ENCODE measurements at places on chromosomes 16 and 17.
A peak's percentile ranks its signal among the peaks of the same experiment; 100 is the strongest.

DNA sequence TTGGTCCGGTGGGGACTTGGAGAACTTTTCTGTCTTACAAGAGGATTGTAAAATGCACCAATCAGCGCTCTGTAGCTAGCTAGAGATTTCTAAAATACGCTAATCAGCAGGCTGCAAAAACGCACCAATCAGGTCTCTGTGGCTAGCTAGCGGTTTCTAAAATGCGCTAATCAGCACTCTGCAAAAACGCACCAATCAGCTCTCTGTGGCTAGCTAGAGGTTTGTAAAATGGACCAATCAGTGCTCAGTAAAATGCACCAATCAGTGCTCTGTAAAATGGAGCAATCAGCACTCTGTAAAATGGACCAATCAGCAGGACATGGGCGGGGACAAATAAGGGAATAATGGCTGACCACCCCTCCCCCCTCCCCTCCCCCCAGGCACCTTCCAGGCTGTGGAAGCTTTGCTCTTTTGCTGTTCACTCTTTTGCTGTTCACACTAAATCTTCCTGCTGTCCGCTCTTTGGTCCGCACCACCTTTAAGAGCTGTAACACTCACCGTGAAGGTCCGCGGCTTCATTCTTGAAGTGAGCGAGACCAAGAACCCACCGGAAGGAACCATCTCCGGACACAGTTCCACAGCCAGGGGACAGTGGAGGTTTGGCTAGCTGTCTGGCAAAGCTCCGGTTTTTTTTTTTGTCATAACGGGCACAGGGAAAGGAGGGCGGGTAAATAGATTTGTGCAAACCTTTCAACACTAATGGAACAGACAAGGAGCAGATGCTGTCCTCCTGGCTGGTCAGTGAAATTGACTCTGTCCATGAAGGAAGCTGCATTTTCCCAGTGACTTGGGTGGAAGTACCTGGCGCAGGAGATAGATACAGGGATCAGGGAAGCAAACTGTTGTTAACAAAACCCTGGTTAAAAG lies 8.3 kb downstream of the PITPNC1 start:
- DNase-seq = no peak

DNA sequence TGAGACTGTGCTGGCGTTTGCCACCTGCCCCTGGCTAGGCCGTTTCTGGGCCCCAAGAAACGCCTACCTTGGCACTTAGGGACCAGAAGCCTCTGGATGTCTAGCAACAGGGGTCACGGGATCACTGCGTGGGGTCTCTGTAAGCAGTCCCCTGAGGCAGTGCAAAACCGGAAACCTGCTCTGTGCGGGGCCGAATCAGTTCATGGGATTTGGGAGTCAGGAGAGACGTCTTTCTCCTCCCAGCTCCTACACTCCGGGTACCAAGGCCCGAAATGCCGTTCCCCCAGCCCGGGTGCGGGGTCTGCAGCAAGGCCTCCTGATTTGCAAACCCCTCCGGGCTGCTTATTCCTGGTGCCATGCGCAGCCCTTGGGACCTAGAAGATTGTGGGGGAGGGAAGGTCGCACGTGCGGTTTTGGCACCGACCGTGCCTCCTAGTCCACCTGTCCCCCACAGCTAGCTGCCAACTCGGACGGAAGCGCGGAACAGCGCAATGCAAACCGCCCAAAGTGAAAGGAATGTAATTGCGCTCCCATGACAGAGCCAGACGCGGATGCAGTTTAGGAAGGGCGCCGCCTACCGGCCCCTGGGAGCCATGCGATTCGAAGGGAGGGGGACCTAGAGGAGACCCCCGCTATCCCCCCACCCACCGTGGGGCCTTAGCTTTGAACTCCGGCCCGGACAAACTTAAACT lies 6.5 kb downstream of the IRX5 start:
- no peak for DNase-seq

DNA sequence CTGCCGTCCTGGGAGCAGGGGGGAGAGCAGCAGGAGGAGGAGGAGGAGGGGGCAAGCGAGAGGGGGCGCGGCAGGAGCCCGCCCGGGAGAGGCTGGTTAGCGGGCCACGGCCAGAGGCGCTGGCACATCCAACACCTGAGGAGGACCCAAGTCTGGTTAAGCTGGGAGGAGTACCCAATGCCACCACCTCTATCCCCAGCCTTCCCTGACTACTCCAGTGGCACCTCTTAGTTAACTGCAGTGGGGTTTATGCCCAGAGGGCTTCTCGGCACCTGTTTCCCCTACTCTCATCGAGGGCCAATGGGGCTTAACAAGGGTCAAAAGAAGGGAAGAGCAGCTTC lies 5.6 kb downstream of the PHOSPHO1 start:
- no peak for DNase-seq

- DNase-seq = no peak
Measured at GRCh38 chr16:866252-866896, 65.8 kb upstream of the GNG13 start.

DNA sequence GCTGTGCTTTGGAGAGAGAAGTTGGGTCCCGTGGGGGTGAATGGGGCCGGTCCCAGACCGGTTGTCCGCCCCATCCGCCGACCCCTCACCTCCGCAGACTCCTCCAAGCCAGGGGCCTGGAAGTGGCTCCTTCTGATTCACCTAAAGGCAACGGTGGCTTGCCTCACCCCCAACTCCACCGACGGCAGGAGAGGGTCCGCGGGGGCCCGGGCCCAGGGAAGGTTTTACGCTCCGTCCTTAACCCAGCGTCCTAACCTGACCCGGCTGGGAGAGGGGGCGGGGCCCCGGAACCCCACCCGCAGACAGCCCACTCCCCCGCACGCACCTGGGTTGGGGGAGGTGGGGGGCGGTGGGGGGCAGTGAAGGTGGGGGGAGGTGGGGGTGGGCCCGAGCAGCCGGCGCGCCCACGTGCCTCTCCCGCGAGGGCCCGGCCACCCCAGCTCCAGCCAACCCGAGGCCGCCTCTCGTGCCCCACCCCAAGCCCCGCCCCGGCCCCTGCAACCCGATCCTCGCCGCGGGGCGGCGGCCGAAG lies 12.7 kb upstream of the CD300A start:
- DNase-seq = peak; percentile 63

DNA sequence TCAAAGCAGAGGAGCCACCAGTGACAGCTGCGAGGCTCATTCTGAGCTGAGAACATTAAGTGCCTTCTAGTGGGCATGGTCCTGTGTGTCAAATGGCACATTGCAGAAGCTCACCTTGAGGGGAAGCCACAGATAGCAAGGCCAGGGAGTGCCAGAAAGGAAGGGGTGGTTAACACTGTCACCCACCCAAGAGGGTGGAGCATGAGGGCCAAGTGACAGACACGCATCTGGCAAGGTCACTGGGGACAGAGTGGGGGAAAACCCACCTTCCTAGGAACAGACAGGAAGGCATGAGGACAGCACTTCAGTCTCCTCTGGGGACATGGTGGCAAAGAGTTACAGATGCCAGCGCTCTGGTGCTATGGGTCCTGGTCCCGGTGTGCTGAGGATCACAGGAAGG lies 22.1 kb downstream of the NUBP1 start:
- DNase-seq = no peak

- no peak for DNase-seq
Measured at GRCh38 chr17:61574542-61575351, 16.3 kb downstream of the NACA2 start.

DNA sequence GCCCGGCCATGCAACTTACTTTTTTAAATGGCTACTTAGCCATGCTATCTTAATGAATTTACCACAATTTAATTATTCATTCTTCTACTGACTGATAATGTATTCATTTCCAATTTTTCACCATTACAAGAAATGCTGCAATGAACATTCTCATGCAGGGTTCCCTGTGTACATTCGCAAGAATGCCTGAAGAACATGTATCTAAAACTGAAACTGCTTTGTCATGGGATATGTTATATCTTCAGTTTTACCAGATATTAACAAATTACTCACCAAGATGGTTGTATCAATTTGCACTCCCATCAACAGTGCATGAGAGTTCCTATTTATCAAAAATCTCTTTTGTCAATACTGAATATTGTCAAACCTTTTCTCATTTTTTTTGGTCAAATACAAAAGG lies 100.8 kb downstream of the SLC39A11 start:
- DNase-seq = no peak

DNA sequence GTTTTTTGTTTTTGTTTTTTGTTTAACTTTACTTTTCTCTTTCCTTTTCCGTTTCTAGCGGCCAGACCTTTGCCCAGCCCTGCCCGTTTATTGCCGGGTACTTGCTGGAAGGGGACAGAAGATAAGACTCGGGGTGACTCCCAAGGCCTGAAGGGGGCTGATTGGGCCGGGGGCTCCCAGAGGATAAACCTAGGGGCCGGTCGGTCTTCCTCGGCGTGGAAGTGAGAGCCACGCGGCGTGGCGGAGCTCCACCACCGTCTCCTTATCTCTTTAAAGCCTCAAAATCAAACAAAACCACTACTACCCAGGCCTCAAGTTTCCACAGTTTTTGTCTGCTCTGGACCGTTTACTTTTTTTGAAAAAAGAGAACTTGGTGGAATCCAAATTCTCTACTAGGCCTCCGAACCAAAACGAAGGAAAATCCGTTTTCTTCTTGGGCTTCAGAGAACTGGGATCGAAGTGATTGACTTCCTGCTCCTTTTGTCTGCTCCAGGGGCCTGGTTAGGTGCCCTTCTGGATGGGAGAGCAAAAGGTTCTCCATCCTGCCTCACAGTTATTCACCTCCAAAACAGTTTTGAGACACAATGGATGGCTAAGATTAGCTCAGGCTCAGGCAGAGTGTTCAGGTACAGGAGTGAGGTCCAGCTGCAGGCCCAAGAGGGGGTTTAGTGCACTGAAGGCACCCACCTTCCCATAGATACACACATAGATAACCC lies 8.5 kb upstream of the HOXB9 start:
- no peak for DNase-seq

DNA sequence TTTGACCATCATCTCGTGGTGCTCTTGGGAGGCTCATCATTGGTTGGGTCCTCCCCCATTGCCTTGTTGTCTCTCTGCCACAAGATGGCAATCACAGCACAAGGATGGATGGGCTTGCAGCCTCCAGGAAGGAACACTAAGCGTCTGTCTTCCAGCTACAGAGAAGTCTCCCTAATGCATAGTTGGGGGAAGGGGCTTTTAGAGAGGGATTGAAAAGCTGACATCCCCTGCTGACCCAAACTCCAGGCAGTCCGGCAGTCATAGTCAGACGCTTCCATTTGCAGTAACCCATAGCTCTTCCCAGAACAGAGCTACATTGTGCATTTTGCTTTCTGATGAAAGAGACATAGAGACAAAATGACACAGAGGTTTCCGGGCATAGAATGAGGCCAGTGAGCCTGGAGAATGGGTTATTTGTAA lies 111.4 kb downstream of the UTP18 start:
- DNase-seq = peak; percentile 34

GRCh38 chr17:39400547-39401411 lies 647 bp downstream of the FBXL20 start:
- DNase-seq = peak; percentile 40

DNA sequence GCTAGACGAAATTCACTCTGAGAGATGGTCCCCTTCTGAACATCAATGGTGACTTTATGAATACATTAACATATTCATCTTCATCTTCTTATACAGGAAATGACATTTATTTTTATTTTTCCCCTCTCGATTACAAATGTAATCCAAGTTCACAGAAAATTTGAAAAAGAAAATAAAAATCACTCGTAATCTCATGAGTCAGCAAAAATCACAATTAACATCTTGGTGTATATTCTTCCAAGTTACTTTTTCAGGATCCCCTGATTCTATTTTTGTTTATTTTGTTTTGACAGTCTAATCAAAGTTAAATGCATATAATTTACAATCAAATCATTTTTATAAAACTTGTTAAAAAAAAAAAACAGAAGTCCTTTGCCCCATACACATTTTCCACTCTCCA lies 27.6 kb downstream of the C16orf87 start:
- no peak for DNase-seq

DNA sequence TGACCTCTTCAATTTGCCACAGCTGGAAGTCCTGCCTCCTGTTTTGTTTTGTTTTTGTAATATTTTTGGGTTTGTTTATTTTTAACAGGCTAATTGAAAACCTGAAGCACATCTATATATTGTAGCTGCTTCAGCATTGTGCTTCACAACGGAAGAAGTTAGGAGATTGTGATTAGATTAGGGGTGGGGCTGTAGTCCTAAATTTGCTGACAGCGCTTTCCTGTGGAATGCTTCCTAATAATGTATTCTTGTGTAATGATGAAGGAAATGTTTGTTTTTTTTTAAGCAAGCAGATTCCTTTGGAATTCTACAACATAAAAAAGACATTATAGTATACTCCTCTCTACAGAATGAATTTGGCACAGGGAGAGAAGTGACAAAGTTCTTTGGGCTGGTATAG lies 70.1 kb downstream of the NLK start:
- DNase-seq = no peak

GRCh38 chr17:65468321-65468720 lies 93.1 kb downstream of the AXIN2 start:
- DNase-seq = no peak

DNA sequence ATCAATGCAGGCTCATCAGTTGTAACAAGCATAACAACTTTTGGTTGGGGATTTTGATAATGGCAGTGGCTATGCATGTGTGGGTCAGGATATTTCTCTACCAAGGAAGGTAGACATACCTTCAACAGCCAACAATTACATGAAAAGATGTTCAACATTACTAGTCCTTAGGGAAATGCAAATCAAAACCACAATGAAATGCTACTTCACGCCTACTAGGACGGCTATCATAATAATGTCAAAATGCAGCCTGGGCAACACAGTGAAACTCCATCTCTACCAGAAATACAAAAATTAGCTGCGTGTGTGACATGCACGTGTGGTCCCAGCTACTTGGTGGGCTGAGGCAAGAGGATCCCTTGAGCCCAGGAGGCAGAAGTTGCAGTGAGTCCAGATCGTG lies 7.3 kb upstream of the SLC5A10 start:
- DNase-seq = no peak

DNA sequence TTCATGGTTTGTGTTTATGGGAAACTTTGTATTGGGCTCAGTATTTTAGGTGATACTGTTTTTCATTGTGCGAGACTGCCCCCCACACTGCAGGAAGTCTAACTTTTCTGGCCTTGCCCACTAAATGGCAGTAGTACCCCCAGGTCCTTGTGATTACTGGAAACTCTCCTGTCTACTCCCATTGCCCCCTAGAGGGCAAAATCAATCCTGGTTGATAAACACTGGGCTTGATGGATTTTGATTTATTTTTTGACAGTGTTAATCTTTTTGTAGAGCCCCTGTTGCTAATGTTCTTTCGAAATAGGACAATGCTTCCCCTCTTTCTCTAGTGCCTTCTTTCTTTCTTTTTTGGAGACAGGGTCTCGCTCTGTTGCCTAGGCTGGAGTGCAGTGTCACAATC lies 15.5 kb downstream of the METTL9 start:
- no peak for DNase-seq

- DNase-seq = no peak
Measured at GRCh38 chr17:18339933-18340332, 23.4 kb downstream of the SHMT1 start.

GRCh38 chr16:3919413-3919812 lies 38.9 kb upstream of the CREBBP start:
- no peak for DNase-seq

- DNase-seq = no peak
Measured at GRCh38 chr17:75430159-75430974, 24.9 kb upstream of the GRB2 start.

DNA sequence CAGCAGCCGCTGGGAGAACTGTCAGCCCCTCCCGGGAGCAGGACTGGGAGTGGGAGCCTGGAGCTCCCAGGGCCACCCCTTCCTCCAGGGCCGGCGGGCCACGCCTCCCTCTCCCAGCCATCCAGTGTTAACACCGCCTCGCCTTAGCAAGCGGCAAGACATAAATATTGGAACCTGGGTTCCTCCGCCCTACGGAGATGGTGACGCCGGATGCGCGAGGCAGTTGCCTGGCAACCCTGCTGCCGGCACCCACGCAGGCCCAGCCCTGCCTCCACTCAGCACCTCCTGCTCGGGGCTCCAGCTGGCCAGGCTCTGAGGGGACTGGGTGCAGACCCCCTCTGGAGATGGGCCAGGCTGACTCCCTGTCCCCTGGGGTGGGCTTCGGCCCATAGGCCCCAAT lies 27.4 kb upstream of the CACNA1H start:
- DNase-seq = no peak

Data from caudate nucleus (tissue), 63 donors.